Epithelial cell of umbilical artery (primary cell): ENCODE measurements at places on chromosomes 1 and 21. TPM values are rescaled to one million over a fixed set of nuclear protein-coding genes. Genes with fewer than 3 reads are reported as not detected.

LDLRAD2 gene
- not detected in 2 replicates for total RNA-seq

PTPN7 gene
- total RNA-seq = 0.30 and 3.2 TPM in 2 replicates

SGIP1 gene
- 9.7 and 49.2 TPM in 2 replicates for total RNA-seq

AADACL3 gene
- total RNA-seq = not detected in 2 replicates
